ENCODE measurements at places on chromosomes 1 and 21.

DNA sequence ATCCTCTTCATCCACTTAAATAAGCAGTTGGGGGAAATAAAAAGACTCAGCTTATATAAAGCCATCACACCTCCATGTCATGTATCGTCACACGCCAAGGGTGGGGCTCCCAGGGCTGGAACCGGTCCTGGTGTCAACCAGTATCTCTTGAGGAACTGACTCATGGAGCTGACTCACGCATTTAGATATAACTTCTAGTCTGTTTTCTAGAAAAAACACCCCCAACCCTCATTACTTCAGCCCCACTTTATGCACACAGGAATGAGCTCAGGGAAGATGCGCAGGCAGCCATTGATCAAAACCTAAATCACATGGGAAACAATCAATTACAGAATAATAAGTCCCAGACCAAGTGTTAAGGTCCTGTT is 6.9 kb upstream of the IL22RA1 start:
- no peak for DNase-seq

GRCh38 chr1:227174164-227174563 is 144.1 kb downstream of the CDC42BPA start:
- DNase-seq, result no peak

- no peak for DNase-seq
These were observed 696 bp downstream of the GUK1 start for GRCh38 chr1:228140724-228141225.

DNA sequence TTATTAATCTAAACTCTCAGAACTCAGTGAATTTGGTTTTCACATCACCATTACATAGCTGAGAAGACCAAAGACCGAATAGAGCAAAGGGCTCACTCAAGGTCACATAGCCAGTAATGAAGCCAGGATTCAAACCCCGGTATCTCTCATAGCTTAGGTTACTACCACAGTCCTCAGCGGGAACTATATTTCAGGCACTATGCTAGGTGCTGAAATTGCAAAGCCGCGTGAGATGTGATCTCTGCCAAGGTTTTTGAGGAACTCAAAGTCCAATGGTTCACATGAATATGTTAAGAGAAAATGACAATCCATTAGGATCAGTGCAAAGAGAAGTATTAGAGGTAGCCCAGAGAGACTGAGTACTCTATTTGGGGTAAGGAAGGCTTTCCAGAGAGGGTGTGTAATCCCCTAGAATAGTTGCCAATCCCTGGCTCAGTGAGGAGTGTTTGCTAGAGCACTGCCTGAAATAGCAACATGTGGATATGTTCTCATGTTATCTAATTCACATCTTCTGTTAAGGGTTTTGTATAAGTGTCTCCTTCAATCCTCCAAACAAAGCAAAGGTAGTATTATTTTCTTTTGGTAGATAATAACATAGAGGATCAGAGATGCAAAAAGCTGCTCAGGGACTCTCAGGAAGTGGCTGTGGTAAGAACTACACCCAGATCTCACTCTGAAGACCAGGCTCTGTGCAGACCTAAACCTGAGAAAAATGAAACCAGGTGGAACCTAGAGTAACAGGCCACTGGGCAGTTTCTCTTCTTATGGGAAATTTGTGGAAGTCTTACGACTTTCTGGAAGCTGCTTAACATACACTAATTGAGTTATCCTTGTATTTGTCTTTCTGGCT is 93.1 kb upstream of the C8B start:
- no peak for DNase-seq

DNA sequence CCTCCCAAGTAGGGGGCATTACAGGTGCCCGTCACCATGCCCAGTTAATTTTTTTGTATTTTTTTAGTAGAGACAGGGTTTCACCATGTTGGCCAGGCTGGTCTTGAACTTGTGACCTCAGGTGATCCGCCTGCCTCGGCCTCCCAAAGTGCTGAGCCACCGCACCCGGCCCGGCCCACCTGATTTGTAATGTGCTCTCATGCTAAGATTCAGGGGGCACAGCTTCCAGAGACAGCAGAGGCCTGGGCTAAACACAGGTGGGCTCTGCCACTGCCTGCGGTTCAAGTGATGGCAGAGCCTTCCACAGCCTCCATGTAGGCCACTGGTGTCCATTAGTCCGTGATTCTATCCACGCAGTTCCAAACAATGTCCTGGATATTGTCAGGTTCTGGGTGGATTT is 98.4 kb downstream of the PDE9A start:
- DNase-seq, result no peak

DNA sequence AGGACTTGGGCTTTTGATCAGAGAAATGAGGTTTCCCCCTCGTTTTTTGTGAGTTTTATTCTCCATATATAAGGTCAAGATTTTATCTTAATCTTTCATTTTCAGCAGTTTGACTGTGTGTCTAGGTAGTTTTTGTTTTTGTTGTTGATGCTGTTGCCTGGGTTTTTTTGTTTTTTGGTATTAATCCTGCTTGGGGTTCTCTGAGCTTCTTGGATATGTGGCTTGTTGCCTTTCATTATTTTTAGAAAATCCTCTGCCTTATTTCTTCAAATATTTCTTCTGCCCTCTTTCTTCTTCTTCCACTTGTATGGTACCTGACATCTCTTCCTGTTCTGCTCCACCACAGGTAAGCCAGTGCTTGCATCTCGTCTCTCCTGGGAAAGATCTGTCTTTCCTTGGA is 25.0 kb downstream of the EFCAB7 start:
- DNase-seq, result no peak

- DNase-seq, result no peak
These were observed at the start of gene KIF26B for GRCh38 chr1:245154429-245155271. Gene KIF26B, plus strand, starts transcription at chr1:245154985. Its CDS starts 440 bp downstream, at chr1:245155425.

GRCh38 chr1:78527706-78528105 is 36.9 kb downstream of the PTGFR start:
- no peak for DNase-seq

DNA sequence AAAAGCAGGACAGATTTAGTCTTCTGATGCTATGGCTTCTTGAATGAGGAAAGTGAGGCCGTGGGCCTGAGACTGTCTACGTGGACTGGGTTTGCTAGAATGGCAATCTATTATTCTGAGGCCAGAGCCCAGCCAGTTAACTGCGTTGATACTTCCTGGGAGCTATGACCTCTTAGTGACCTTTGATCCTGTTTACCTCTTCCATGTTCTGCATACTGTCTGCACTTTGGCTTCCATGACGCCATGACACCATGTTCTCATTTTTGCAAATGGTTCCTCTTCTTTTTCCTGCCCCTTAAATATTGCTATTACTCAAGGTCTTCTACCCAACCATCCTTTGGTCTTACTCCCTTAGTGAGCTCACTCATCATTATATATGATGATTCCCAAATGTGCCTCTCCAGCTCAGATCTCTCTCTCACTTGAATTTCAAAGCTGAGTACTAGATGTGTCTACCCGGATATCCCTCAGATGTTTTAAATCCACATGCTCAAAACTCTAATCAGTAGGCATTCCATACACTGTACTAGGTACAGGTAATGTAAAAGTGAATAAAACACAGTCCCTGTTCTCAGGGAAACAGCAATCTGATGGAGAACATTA is 66.1 kb upstream of the ATP1A1 start:
- no peak for DNase-seq

DNA sequence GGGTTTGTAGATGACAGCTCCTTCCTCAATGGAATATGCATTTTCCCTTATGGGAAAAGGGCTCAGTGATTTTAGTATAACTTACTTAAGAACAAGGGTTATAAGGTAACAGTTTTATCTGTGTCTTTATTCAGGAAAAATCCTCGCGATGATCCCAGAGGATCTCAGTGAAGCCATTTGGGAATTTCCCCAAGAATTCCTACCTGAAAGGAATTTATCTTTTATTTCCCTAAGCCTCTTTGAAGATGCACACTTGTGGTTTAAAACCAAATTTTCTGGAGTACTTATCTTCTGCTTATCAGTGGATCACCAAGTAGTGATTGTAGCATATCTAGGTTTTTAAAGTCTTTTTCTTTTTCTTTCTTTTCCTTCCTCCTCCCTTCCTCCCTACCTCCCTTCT is 58.8 kb downstream of the AK4 start:
- no peak for DNase-seq

DNA sequence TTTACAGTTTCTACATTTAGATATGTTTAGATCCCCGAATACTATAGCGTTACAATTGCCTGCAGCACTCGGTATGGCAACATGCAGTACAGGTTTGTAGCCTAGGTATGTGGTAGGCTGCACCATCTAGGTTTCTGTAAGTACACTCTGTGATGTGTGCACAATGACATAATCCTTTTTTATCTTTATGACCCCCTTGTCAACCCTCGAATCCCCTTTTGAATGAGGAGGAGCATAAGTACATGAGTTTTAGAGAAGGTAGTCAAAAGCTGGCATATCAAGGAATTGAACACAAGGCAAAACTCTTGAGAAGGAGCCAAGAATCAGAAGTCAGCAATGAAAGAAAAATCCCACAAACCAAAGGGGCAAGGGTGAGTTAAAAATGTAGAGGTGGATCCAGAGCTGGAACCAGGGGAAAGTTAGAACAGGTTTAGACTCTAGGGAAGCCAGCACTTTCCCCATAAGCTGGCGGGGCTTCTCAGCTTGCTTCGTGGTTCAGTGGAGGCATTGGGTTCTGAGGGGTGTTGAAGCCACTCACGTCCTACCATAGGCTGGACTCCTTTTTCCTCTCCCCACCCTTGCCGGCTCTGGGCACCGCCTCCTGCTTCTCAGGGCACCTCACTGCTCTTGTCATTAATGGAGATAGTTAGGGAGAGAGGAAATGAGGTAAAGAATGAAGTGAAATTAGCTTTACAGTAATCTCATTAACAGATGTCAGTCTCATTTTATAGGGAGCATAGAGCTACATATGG is 31.3 kb downstream of the OLFML3 start:
- DNase-seq, result no peak

- DNase-seq, result no peak
These were observed 51.4 kb downstream of the YARS1 start for GRCh38 chr1:32765570-32766327.

DNA sequence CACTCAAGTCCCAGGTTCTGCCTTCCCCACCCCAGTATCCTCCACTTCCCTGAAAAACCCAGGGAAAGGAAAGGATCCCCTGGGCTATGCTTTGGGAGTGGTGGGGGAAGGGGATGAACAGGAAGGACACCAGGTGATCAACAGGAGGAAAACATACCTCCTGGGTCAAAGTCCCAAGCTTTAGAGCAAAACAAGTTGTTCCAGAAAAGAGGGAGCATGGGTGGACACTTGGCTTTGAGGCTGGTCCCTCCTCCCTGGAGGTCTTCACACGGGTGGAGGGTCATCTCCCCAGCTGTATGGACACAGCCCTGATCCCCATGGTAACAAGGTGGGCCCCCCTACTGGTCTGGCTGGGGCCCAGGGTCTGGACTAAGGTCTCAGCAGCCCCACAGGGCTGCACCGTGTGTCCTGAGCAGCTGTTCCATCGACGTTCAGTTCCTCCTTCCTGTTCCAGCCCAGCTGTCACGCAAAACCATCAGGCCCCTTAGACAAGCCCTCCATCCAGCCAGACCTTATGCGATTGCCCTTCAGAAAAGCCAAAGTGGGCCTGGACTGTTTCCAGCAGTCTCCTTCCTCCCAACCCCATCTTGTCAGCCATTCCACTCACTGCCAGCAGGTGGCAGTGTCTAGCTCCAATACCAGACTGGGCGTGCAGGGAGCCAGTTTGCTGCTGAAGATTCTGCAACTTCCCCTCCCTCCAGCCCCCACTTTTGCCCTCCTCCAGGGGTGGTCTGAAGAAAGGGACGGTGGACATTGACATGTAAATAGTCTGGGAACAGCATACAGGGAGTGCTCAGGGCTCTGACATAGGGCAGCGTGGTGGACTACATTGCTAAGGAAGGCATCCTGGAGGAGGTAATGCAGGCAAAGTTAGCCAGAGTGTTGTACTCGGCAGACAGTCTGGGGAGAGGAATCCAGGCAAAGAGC is 2.9 kb upstream of the PDZK1IP1 start:
- DNase-seq, result peak; percentile 47

- no peak for DNase-seq
These were observed 1044.1 kb upstream of the B3GALT2 start for GRCh38 chr1:194230351-194231144.

DNA sequence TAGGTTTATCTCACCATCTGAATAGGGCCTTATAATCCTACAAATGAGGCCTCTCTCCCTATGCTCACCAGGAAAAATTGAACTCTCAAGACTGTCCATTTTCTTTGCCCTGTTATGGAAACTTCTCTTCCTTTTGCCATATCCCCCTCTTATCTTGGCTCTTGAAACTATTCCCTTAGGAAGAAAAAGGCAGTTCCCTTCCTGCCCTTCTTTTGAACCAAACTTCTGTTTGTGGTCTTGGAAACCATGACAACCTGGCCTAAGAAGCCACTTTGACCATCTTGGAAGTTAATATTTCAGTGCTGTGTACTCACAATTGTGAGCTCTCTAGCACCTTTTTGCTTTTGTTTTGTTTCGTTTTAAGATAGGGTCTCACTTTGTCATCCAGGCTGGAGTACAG is 40.0 kb downstream of the ATP2B4 start:
- DNase-seq, result no peak

GRCh38 chr1:29970747-29971325 is 734.5 kb downstream of the PTPRU start:
- DNase-seq, result no peak

DNA sequence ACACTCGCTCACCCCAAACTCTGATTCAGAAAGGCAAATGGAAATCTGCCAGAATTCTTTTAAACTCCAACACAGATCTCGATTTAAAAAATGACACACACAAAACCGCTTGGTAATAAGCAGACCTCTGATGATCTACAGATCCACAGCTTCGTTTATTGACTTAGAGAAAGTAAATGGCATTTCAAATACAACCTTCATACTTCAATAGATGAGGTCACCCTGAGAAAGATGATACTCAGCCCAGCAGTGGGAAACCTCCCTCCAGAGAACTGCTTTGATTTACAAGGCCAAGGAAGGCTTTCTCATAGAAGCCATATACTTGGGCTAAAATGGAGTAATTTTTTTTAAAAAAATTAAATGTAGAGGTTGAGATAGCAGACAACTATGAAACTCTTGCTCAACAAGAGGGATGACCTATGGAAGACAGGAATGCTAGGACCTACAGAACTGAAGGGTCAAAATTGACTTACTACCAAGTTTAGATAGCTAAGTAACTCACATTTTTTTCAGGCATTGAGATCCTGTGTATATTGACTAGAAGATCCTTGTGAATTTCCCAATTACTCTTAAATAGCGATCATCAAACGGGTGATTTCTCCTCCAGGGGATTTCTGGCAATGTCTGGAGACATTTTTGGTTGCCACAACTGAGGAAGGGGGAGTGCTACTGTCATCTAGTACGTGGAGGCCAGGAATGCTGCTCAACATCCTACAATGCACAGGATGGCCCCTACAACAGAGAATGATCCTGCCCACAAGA is 143.9 kb downstream of the CLIC6 start:
- DNase-seq, result no peak

DNA sequence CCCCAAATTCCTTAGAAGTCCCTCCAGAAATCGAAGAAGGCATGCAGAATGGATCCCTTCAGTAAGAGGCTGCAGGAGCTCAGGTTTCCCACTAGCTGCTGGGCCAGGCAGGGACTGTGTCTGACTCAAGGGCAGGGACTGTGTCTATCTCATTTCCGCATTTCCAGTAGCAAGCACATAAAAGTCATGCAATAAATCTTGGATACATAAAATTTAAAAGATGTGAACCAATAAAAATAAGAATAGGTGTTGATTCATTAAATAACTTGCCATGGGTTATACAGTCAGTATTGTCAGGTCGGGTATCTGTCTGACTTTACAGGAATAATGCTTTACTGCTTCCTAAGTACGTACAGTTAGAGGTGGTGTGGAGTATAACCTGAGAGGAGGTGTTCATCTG is 15.2 kb downstream of the PM20D1 start:
- DNase-seq, result no peak

GRCh38 chr1:28666806-28667205 is 1.8 kb upstream of the GMEB1 start:
- DNase-seq, result no peak

GRCh38 chr1:5815211-5815610 is 177.0 kb downstream of the NPHP4 start:
- no peak for DNase-seq

Measured in stimulated activated CD8-positive, alpha-beta memory T cell treated with anti-CD3 and anti-CD28 coated beads, Interleukin-15, amount 100 ng/mL, for 24 hours (primary cell).